Type B pancreatic cell (in vitro differentiated cells): ENCODE measurements at places on chromosomes 6 and 20. TPM values are rescaled to one million over a fixed set of nuclear protein-coding genes. Genes with fewer than 3 reads are reported as not detected.

GRCh38 chr6:129500958-129501739 lies 208.8 kb downstream of the ARHGAP18 start:
- peak; percentile 71 for DNase-seq

The NRSN2 gene
- total RNA-seq = 33.8 and 43.0 TPM in 2 replicates

DNA sequence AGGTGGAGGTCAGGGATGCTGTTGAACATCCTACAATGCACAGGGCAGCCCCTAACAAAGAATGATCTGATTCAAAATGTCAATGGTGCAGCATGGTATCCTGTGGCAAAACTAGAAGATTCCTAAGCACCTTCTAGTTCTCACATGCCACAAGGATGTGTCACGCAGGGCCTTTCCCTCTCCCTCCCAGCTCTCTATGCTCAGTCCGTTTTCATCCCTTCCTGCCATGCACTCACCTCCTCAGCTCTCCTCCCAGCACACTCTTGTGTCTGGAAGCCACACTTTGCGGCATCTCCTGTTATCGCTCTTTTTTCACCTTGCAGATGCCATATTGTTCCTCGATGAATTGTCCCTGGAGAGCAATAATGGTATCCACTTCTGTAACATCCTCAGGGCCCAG lies 263.4 kb downstream of the CDC5L start:
- DNase-seq = no peak

The GPR63 gene
- total RNA-seq = 4.0 and 4.2 TPM in 2 replicates

The OOEP gene
- total RNA-seq = not detected in 2 replicates
